NCI-H774 (cell line): ENCODE measurements at places on chromosomes 4 and X.

GRCh38 chr4:55013431-55013955 is 111.9 kb downstream of the KDR start:
- DNase-seq, result no peak

GRCh38 chrX:22366906-22367305 is 94.2 kb downstream of the CBLL2 start:
- no peak for DNase-seq

DNA sequence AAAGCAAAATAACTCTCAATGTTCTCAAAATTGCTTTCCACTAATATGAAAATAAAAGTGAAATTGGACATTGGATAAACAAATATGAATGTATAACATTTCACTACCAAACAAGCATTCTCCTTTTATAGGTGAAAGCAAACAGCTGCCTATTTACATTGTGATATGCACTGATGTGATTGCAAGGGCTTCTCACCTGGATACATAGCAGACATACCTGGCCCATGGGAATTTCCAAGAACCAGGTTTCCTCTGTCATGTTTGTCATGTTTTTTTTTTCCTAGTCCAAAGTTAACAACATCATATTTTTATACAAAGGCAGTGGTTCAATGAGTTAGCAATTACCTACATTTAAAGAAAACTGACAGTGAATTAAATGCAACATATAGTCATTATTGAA is 228.5 kb downstream of the ANKRD50 start:
- DNase-seq, result no peak

GRCh38 chrX:80335062-80335830 is 85.0 kb upstream of the TENT5D start:
- peak; percentile 61 for DNase-seq

DNA sequence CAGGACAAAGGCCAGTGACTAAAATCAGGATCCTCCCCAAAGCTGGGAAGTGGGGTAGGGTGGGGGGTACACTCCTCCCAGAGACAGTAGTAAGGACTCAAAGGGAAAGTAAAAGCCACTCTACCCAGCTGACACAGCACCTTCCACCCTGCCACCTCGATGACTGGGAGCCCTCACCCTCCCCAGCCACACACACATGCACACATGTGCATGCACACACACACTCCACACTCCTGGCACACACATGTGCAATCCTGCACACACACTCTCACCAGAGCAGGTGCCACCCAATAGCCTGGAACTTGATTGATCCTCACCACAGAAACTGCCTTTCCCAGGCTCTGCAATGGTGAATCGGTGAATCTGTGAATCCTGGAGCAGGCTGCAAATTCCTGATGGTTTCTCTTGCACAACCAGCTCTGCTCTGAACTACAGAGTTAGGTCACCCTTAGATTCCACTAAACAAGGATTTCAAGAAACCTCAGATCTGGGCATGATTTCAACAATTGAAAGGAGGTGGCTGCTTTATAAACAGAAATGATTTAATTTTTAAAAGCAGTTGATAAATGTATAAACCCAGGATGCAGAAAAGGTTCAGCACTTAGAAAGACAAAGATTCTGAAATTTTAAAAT is 21.5 kb downstream of the AMOT start:
- DNase-seq, result no peak

DNA sequence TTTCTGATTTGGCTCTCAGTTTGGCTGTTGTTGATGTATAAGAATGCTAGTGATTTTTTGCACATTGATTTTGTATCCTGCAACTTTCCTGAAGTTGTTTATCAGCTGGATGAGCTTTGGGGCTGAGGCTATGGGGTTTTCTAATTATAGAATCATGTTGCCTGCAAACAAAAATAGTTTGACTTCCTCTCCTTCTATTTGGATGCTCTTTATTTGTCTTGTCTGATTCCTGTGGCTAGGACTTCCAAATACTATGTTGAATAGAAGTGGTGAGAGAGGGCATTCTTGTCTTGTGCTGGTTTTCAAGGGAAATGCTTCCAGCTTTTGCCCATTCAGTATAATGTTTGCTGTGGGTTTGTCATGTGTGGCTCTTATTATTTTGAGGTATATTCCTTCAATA is 734.7 kb upstream of the FAM241A start:
- DNase-seq, result no peak

- DNase-seq, result no peak
Observed at GRCh38 chr4:7539659-7540058, 104.9 kb upstream of the PSAPL1 start.

- DNase-seq, result no peak
Observed at GRCh38 chr4:108078024-108078733, 88.5 kb downstream of the HADH start.

- DNase-seq, result no peak
Observed at GRCh38 chr4:21451032-21451431, 497.5 kb downstream of the KCNIP4 start.

DNA sequence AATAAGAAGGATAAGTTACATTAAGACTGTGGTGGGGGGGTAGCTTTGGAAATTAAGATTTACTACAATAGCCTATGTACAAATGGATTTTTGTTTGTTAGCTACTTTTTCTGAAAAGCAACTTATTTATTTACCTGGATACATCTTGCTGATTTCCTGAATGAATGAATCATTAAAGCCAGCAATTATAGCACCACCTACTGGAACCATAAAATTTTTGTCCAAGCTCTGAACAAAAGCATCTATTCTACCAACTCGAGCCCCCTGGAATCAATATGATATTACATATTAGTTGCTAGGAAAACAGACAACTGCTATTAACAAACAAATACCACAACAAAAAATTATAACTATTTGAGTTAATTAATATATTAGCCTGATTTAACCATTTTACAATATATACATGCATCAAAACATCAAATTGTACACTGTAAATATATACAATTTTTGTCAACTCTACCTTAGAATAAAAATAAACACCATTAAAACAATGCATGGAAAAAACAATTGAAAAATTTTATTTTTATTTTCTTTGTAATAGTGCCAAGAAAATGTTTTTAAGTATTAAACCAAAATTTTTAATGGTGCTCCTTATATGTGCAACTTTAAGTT is 15.3 kb downstream of the SEPSECS start:
- DNase-seq, result peak; percentile 18

DNA sequence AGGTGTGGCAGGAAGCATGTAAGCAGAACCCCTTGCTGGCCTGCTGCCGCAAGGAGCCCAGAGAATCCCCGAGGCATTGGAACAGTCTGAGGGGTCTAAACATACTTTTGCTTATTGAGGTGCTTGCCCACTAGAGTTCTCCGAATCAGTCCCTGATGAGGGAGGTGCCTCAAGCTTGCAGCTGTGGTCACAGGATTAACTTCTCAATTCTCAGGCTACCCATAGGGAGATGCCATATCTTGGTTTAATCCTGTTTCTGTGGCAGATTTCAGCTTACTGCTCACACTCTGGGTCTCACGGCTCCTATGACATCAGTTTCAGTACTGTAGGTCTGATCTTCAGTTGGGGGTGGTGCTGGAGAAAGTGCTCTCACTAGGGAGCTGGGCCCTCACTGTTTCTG is 39.9 kb downstream of the CCNG2 start:
- no peak for DNase-seq

DNA sequence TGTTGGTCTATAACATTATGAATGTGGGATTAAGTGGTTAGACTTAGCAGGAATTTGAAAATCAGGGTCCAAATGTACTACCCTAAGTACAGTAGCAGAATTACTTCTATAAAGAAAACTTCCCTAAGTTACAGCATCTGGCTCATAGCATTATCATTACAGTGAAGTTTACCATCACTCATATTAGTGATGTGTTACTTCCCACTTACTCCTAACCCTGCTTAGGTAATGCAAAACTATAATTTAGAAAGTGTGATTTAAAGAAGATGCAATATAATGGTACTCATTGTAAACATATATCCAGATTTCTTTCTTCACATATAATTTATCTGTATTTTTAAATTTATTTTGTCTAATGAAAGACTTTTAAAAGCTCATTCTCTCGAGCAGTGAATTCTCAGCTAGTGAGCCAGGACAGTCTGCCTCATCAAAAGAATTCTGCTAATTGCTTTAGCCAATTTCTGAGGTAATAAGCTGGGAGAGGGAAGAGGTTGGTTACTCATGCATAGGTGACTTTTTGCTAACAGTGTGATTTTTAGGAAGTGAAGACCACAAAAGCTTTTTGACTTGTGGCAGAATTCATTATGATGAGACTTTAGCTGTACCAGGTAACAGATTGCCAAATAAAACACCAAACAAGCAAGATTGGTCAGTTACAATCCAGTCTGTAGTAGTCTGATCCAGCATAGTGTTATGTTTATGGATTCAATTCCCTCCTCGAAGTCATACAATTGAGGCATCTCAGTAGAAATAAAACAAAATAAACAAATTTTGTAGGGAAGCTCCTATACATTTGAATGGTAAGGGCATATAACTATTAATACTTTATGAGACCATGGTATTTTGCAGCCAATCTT is 21.0 kb downstream of the PLS3 start:
- no peak for DNase-seq

- DNase-seq, result no peak
Observed at GRCh38 chr4:41718907-41719306, 29.6 kb downstream of the PHOX2B start.

- no peak for DNase-seq
Observed at GRCh38 chr4:123856689-123857545, 460.3 kb downstream of the SPRY1 start.

DNA sequence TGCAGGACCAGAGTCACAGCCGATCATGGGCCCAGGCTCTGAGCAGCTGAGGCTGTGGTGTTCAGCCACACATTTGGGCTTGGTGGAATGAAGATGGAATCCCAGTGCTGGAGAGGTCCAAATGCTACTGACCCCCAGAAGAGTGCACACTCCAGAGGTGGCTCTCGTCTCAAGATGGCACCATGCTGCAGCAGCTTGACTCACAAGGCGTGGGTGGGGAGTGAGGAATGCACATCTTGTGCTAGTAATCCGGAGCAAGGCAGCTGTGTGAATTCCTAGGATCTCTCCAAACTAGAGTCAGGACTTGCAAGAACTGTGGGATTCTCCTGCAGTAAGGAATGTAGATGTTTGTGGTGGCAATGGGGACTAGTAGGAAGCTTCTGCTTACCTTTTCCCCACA is 28.7 kb downstream of the RAB28 start:
- DNase-seq, result no peak

GRCh38 chr4:26372525-26373172 is 51.8 kb downstream of the RBPJ start:
- DNase-seq, result peak; percentile 21

DNA sequence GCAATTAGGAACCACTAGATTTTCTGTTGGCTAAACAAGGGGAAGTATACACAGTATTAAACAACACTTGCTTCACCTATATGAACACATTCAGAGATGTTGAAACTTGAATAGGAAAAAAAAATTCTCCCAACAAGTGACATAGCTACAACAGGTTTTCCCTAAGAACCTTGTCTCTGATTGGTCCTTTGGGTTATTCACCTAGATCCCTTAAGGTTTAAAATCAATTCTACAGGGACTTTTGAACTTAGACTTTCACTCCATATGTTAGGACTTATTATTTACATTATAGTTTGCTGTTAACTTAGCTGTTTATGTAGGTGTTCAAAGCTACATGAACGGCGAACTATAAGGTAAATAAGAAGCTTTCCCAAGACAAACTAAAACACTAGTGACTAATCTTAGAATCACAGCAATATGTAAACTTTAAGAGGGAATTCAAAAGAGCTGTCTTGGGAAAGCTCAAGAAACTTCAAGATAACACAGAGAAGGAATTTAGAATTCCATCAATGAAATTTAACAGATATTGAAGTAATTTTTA is 72.2 kb upstream of the ZXDB start:
- DNase-seq, result no peak

DNA sequence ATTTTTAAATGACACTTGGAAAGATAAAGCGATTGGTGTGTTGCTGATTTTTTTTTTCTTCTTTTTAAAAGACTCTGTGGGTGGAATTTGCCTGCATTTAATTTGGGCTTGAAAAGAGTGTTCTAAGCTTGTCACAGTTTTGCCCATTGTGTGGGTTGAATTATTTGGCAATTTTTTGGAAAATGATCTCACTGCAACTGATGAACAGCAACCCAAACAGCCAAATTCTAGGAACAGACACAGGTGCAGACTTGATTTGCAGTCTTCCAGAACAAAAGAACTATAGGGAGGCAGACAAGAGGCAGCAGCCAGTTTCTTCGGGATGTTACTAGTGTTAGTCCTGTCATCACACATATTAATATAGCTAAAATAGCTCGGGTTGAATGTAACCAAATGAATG is 40.5 kb downstream of the CASP6 start:
- no peak for DNase-seq

DNA sequence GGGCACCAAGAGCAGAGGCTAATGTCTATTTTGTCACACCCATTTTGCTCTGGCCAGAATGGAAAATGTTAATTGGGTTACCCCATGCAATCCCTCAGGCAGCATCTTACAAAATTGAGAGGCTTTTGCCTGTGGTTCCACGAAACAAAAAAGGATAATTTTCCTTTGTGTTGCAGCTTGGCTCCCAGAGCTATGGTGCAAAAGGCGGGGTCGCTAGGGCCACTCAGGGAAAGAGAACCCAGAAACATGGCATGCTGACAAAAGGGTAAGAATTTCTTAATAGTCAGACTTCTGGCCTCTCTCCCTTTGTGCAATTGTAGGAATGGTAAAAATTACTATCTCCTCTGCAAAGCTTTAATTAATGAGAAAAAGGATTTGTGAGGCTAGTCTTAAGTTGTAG is 119.6 kb upstream of the BANK1 start:
- no peak for DNase-seq

GRCh38 chr4:176292920-176293319 is 23.9 kb upstream of the ASB5 start:
- no peak for DNase-seq

DNA sequence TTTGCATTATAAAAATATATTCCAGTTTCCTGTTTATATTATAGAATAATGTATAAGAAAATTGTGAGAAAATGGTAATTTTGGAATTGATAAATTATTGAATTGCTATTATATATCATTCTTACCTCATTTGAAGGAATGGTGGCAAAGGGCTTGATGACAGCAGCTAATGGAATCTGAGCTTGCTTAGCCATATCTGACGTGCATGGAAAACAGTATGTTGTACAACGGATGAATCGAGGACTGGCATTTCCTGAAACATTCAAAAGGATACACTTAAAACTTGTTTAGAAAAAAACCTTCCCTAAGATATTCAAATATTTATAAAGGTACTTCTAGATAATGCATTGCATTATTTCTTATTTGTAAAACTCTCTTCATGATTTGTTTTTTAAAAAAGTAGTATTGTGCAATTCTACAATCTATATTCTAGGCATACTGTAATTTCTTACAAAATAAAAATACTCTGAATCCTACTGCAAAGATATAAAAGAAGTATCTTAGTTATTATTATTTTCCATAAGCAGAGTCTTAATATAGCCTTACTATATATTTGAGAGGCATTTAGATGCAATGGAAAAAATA is 38.3 kb downstream of the SEC24D start:
- DNase-seq, result no peak

GRCh38 chr4:2799971-2800690 is 7.2 kb downstream of the SH3BP2 start:
- DNase-seq, result no peak

DNA sequence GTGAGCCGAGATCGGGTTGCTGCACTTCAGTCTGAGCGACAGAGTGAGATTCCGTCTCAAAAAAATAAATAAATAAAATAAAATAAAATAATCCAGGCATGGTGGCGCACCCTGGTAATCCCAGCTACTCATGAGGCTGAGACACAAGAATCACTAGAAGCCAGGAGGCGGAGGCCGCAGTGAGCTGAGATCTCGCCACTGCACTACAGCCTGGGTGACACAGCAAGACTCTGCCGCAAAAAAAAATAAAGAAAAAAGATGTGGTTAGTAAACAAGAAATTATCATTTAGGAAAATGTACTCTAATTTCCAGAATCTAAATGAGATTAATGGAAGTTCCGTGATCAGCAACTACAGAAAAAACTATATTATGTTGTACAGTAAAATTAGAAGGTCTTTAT is 14.5 kb upstream of the LRBA start:
- no peak for DNase-seq
